ENCODE measurements at places on chromosomes 7 and 10.

- DNase-seq: no peak
Measured at GRCh38 chr10:33483124-33483815, 148.8 kb upstream of the NRP1 start.

DNA sequence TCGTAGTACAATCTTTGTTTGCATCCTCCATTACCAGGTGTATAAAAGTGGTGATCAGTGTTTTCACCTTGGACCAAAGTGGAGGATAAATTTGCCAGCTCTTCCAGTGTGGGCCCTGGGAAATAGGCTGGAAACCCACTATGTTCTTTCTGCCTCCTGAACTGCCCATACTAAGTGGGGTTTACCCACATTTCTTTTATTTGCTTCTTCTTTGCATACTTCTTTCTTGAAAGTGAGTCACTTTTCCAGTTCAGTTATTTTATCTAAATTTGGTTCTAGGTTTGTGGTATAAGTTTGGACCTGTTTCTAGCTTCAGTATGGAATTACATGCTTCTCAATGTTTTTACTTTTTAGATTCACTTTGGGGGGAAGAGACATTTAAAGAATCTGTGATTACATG is 126.2 kb upstream of the ACBD5 start:
- DNase-seq: no peak

GRCh38 chr10:35501923-35502322 is 103.2 kb upstream of the GJD4 start:
- no peak for DNase-seq

- DNase-seq: no peak
Measured at GRCh38 chr7:28570970-28571288, 158.6 kb downstream of the CREB5 start.

- no peak for DNase-seq
Measured at GRCh38 chr10:78626471-78626870, 442.3 kb upstream of the ZMIZ1 start.

DNA sequence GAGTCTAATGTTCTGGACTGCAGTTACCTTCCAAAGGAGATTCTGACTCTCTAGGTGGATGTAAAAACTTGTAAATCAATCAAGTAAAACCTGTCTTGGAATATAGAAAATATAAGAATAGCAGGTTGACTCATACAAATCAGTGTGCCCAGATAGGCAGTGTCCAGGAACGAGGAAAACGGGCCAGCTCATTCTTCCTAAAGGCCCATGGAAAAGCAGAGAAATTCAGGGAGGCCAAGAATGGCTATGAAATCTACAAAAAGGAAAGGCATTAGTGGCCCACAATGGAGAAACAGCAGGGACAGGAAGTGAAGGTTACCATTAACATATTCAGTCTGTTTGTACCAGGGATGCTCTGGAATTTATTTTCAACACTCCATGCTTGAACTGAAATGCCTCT is 14.9 kb downstream of the GLI3 start:
- DNase-seq: no peak

GRCh38 chr10:1465418-1465911 is 271.9 kb downstream of the ADARB2 start:
- DNase-seq: no peak

DNA sequence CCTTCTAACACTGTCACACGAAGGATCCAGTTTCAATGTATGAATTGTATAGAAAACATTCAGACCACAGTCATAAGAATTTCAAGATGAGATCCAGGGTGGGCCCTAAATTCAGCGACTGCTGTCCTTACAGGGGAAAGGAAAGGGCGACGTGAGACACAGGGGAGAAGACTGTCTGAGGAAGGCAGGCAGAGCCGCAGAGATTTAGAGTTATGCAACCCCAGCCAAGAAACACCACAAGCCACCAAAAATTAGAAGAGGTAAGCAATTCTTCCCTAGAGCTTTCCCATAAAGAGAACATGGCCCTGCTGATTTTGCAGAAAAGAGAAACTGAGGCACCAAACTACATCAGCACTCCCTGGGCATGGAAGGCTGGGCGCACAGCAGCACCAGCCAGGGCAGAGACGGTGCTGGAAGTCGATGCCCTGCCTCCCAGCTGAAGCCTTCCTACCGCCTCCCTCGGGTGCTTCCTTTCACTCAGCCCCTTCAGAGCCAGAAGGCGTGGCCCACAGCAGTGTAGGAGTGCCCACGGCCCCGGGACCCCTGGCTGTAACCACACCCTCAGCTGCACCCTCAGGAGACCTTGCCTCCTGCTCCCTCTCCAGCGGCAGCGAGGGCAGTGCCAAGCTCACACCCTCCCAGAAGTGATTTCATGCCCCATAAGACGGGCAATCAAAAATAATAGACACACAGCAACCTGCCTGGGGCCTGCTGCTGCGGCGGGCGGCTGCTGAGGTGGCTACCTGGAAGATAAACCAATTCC is 81.0 kb upstream of the LRRC4 start:
- no peak for DNase-seq

- no peak for DNase-seq
Measured at GRCh38 chr10:21195252-21195651, 298.1 kb upstream of the NEBL start.

DNA sequence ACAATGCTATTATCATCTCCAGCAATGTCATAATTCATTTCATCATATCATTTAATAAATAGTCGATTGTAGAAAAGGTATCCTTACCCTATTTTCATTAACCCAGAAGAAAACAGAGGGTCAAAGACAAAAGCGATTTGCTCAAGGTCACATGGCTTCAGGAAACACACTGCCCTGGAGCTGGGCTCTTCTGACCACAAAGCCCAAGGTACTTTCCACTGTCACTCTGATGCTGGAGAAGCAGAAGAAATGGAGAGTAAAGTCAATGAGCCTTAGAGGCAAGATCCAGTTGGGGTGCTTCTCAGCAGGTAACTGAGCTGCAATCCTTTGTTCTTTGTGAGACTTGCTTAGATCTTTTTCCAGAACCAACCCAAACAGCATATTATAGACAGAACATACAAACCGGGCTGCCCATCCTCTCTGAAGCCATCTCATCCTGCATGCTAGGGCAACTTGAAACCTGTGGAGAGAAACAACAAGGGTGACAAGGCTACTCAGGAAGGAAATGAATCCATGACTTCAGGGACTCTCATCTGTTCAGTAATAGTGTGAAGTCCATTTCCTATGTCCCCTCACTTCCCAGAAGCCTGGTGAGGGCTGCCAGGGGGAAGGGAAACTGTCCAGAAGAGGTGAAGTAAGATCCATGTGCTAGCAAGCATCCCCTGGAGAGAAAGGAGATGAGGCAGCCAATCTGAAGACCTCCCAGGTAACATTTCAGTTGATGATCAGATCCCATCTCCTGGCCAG is 148.6 kb upstream of the SVIL start:
- DNase-seq: no peak

- DNase-seq: no peak
Measured at GRCh38 chr10:101007915-101008822, 8.6 kb downstream of the LZTS2 start.

GRCh38 chr7:134450294-134451000 is 8.5 kb downstream of the AKR1B1 start:
- DNase-seq: no peak

- DNase-seq: no peak
Measured at GRCh38 chr10:44118500-44118899, 266.4 kb downstream of the CXCL12 start.

DNA sequence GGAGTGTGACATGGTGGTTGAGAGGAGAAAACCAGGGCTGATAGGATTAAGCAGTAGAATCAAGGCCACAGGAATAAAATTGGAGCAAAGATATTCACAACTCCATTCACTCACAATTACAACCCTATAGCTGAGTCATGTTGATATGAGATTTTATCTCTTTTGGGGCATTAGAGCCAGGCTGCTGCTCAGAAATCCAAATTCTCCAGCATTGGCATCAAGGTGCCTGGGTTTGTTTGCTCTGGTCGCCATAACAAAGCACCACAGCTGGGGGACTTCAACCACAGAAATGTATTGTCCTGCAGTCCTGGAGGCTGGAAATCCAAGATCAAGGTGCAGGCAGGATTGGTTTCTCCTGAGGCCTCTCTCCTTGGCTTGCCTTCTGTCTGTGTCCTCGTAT is 52.5 kb upstream of the GRB10 start:
- DNase-seq: no peak

DNA sequence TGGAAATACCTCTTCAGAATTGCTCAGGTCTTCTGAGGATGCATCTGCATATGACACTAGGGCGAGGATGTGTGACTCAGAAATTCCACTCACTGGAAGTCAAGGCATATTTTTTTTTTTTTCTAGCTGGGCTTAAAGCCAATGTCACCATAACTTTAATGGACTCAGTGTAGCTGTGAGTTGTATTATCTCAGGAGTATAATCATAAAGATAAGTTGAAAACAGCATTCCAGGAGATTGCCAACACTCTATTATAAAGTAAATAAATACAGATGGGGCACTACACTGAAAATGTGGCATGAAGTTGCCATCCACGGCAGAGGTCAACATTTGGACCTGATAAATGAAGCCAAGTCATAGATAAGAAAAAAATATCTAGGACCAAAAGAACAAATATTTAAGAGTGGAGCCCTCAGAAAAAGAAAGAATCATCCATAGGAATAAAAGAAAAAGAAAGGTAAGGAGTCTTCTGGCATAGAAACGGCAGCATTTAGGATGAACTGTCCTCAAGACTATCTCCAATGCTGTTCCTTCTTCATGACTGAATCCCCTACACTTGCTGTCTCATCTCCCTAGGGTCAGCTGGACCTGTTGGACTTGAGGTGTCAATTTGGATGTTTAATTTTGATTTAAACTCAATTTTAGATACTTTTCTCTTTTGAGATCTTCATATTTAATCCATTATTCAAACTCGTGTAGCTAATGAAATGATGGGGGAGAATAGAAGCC is 72.9 kb upstream of the CAV2 start:
- no peak for DNase-seq

DNA sequence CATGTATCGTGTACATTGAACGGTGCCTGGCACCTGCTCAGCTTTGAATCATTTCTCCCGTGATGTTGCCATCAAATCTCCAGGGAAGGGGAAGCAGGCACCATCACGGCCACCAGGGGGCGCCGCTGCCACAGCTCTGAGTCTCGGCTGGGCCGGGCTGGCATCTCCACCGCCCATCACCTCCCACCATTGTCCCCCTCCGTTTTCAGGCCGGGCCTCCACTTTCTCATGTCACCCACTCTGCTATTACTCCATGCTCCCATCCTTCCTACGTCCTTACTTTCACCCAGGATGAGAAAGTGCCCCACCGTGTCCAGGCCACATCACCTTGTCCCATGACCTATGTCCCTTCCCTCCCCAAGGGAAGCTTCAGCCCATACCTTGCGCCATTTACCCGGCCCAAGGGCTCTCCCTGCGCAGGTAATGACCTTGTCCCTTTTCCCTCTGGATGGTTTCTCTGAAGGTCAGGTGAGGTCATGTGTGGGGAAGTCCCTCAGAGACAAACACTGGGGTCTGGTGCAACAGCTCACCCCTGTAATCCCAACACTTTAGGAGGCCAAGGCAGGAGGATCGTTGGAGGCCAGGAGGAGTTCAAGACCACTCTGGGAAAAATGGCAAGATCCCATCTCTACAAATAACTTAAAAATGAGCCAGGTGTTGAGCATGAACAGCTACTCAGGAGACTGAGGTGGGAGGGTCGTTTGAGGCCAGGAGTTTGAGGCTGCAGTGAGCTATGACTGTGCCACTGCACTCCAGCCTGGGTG is 31.8 kb upstream of the OCM2 start:
- DNase-seq: peak; percentile 82

DNA sequence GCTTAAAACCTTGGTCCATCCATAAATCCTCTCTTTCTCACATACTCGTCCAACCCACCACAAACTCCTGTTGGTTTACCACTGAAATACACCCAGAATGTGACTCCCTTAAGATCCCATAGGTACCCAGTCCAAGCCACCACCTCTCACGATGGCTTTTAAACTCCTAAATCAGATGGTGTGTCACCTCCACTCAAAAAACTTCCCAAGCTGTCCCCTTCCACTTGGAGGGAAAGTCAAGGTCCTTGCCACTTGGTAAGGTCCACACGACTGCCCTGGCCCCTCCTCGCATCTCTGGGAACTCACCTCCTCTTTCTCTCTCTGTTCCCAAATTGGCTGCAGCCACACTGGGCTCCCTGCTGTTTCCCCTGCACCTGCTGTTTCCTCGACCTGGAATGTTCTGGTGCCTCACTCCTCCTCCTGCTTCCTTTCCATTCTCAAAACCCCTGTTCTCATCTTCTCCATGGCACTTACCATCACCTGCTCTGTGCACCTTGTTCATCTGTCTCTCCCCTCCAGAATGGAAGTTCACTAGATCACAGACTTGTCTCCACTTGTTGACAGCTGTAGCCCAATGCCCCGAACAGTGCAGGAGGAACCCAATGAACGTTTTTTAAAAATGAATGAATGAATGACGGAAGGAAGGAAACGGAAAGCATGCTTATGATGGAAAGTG is 23.0 kb downstream of the ZFAND2A start:
- DNase-seq: peak; percentile 11

DNA sequence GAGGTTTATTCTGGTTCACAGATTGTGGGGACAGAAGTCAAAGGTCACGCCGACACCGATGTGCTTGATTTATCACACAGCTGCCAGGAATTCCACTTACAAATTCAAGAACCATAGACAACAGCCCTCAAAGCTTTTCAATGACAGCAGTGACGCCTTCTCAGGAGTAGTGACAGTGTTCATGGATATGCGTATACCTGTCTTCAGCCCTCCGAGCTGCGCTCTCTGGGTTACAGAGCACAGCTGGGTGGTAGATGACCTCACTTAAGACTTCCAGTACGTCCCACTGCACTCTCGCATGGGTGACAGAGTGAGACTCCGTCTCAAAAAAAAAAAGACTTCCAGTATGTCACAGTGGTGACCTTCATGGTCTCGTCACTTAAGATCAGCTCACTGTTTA is 108.5 kb downstream of the TCERG1L start:
- no peak for DNase-seq

GRCh38 chr10:3873728-3874461 is 88.9 kb upstream of the KLF6 start:
- DNase-seq: no peak

DNA sequence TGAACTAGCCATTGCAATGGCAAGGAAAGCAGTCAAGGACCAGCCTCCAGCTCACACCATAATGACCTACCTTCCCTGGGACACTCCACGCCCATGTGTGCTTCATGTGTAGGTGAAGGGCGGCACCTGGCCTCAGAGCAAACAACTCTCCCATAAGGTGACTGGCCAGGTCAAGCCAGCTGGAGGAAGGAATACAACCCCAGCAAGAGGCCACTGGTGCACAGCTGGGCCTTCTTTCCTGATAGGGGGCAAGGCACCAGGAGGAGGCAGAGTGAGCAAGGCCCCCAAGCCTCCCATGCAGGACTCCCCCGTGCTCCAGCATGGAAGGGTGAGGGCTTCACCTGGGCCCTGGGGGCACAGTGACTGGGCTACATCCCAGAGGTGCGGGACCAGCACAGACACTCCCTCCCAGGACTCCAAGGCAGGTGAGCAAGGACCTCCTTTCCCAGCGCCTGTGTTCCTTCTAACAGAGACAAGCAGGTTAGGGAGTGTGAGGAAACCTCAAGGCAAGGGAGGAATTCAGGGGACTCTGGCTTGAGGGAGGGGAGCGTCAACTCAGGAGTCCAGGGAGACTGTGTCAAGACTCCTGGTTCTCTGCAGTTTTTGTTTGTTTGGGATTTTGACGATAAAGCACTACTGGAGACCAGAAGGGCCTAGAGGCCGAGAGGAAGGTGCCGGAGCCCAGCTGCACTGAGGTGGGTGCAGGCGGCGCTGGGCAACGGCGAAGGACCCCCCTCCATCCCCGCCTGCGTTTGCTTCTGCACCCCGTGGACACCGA is 1.7 kb downstream of the PTPRN2 start:
- DNase-seq: no peak

- DNase-seq: no peak
Measured at GRCh38 chr7:108009873-108010272, 6.9 kb upstream of the LAMB1 start.
